ENCODE measurements at places on chromosomes 12 and 14.

DNA sequence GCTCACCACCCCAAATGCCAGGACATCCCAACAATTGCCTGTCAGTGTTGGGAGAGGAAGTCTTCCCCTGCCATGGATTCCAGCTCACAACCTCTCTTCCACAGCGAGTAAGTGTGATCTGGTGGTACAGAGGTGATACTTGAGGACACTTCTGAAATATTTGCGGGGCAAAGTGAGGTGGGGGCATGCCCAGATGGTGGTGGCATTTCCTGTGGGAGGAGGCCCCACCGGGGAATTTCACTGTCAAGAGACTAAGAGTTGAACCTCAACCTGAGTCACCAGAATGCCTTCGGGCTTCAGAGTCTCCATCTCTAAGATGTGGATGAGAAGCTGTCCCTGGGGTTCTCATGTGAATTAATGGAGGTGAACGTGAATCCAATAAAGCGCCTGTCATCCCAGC lies 122.3 kb upstream of the RFLNA start:
- no peak for DNase-seq

DNA sequence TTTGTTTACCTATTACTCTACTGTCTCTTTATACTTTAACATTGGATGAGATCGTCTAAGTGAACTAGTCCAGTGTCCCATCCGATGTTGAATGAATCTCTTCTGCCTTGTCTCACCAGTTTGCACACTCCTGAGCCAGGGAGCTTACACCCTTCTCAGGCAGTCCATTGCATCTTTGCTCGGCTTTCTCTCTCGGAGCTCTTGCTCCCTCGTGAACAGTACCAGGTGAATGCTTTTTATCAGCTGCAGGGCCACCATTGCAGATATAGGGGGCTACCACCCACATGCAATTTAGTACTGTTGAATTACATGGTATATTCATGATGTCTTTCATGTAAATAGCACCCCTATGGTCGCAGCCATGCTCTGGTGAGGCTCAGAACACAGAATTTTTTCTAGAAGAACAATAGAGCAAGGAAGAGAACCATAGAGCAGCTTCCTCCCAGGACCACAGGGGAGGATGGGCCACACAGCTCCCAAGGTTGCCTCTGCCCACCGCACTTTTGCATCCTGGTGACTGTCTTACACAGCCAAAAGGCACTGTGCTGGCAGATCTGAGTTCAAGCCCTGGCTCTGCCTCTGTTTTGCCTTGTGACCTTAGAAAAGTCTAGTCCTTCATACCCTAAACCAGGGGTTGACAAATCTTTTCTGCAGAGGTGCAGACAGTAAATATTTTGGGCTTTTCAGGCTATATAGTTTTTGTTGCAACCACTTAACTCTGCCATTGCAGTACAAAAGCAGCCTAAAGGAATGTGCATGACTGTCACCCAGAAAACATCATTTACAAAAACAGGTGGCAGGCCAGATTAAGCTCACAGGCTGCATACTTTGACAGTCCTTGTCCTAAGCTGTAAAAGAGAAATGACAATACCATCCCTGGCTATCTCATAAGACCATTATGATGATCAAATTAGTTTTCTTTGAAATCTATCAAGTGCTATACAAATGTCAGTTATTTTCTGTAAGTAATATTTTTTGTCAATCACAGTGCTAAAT lies 35.4 kb downstream of the PLEKHG7 start:
- no peak for DNase-seq

- no peak for DNase-seq
Observed at GRCh38 chr12:76409074-76409473, 60.9 kb upstream of the BBS10 start.

GRCh38 chr12:43022838-43023237 lies 433.3 kb upstream of the PRICKLE1 start:
- no peak for DNase-seq

- DNase-seq = no peak
Observed at GRCh38 chr12:47065546-47065945, 13.9 kb upstream of the PCED1B start.

DNA sequence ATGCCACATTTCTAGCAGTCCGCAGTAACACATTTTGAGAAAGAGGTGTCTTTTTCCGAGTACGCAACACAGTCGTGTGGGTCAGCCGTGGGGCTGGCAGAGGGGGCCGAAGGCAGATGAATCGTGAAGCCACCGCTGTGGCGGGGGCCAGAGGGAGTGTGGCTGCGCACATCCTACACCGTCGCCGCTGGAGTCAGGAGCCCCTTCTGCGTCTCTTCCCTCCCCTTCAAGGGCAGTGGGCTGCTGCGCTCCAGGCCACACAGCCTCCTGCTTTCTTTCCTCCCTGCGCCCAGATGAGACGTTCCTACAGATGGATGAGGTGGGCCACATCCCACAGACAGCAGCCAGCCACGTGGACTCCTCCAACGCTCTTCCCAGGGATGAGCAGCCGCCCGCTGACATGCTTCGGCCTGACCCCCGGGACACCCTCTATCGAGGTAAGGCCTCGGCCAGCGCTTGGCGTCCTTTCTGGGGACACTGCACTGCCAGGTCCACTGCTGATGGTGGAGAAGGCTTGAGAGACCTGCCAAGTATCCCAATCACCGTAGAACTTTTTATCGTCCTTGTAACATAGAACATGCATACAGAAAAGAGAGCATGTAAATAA lies 89.8 kb downstream of the B4GALNT3 start:
- DNase-seq = no peak

GRCh38 chr12:66244446-66244845 lies 55.4 kb downstream of the IRAK3 start:
- DNase-seq = peak; percentile 23

DNA sequence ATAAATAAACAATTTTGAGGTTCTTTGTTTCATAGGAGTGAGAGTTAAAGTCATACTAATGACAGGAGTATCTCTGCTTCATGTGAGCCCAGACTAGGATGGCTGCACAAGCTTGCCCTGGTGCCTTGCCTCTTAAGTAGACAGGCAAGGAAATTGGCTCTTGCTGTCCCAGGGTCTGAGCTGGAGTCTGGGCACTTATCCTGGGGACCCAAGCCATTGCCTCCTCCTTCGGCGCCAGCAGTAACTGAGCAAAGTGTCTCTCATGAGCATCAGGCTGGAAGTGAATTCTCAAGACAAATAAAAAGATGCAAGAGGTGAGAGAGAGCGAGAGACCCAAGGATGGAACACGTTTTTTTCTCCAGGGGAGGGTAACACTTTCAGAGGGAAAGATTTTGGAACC lies 6.9 kb upstream of the FBXW8 start:
- no peak for DNase-seq

DNA sequence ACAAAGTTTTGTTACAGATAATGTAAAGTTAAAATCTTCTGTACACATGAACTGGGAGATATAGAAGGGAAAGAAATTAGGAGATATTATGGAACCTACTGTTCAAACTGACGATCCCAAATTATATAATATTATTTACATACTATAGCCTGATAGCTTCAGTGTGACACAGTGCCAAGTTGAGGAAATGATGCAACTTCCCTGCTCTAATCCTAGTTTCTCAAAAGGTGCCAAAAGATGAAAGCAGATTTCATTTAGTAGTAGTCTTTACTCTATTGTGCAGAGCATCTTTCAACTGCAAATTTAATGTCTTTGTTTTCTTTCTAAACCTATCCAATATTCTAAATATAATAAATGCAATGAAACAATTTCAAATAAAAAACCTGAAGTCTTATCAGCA lies 46.9 kb downstream of the COCH start:
- DNase-seq = no peak

- no peak for DNase-seq
Observed at GRCh38 chr12:105480162-105480561, 149.7 kb downstream of the C12orf75 start.

- peak; percentile 78 for DNase-seq
Observed at GRCh38 chr14:105859717-105860614, 333.6 kb downstream of the TMEM121 start.

DNA sequence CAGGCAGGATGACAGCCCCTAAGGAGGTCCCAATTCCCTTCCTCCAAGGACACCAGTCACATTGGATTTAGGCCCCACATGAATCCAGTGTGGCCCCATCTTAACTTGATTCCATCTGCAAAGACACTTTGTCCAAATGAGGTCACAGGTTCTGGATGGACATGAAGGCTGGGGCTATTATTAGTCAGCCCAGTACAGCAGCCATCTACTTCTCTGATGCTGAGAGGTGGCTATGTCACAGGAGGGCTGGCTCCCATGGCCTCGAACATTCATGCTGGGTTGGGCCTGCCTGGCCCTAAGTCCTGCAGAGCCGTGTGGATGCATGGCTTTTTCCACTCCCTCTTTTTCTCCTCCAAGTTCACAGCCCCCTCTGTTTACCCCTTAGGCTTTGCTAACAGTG lies 35.9 kb downstream of the SLC15A4 start:
- no peak for DNase-seq

GRCh38 chr12:130924966-130925665 lies 28.6 kb upstream of the ADGRD1 start:
- no peak for DNase-seq

DNA sequence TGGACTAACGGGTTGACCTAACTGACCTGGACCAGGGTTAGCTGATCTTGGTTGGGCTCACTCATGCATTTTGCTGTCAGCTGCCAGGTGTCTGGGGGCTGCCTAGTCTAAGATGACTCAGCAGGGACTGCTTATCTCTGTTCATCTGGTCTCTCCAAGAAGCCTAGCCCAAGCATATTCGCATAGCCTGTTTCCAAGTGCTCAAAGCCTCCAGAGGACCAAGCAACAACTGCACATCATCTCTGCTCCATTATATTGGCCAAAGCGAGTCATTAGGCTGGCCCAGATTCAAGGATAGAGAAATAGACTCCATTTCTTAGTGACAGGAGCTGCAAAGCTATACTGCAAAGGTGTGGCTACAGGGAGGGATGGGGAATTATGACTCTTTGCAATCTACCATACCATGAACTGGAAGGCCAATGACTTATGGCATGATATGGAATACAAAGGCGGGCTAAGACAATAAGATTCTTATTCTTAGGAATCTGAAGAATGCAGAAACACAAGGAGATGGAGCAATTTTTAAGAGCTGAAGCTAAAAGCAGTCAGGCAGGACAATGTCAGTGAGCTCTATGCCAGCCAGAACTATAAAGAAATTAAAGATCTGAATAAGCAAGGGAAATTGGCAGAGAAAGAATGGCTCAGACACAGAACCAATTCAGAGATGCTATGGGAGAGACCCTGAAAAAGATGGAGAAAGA lies 194.6 kb upstream of the FSCB start:
- no peak for DNase-seq

GRCh38 chr14:95514131-95515079 lies 2.0 kb downstream of the SYNE3 start:
- DNase-seq = no peak

DNA sequence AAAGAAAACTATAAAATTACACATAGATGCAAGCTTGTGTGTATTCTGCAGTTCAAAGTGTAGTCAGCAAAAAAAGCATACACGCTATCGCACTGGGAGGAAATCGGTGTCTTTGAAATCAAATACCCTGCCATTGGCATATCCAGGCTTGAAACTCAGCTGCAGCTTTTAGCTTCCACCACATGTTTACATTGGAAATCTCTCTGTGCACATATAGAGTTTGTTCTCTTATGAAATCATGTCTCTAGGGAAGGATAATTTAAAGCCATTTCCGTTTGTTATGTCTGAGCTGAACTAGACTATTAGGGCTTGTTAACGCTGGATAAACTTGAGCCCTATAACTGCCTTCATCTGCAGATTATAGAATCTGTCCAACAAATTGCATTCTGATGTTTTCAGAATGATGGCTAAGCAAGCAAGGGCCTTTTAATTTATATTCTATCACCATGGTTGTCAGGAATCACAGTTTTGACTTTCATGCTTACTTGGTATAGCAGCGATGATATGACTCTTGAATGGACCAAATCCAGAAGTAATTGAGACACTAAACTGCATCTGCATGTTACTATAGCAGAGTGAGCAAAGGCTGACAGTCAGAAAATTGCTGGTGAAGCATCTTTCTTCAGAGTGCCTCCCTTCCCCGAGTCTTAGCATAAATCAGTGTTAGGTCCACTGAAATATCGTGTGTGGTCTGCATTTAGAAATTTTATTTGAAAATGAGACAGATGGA lies 442.8 kb downstream of the ZFP36L1 start:
- DNase-seq = no peak

- peak; percentile 49 for DNase-seq
Observed at GRCh38 chr12:132717531-132718387, 7.1 kb downstream of the PGAM5 start.

- peak; percentile 75 for DNase-seq
Observed at GRCh38 chr12:111687255-111687654, 1.4 kb downstream of the ACAD10 start.

DNA sequence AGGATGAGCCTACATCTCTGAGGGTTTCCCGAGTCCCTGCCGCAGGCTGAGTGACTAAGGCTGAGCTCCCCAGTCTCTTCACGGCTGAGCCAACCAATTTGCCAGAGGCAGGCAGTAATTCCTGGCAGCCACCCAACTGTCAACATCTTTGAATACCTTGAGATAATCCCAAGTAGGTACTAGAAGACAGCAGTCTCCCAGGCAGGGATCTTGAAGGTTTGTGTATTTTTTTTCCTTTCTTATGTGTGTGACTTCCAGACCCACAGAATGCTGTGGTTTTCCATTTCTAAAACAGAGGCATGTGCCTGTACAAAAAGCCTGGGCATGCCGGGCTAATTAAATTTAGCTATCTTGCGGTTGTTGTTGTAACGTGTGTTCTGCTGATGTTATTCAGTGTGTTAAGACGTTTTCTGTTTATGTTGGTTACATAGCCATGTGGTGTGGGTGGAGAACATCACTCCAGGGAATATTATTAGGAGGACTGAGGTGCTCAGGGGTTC lies 155.5 kb downstream of the ANO2 start:
- no peak for DNase-seq

Data from Karpas-422 (cell line).